Mesothelial cell of epicardium (in vitro differentiated cells): ENCODE measurements at places on chromosomes 5 and 9. TPM values are rescaled to one million over a fixed set of nuclear protein-coding genes. Genes with fewer than 3 reads are reported as not detected.

The GLRA1 gene
- total RNA-seq: not detected in 3 replicates

The SH3TC2 gene
- 5.2 to 6.8 TPM (median 5.6 TPM) in 3 replicates for total RNA-seq

The PCDHB3 gene
- 19.2 to 21.6 TPM (median 19.8 TPM) in 3 replicates for total RNA-seq

The TMEM215 gene
- total RNA-seq: 0.07 TPM in 1 of 3 replicates, not detected in the others

The STPG3 gene
- 0.18 to 0.29 TPM in 2 of 3 replicates, not detected in the other for total RNA-seq

DNA sequence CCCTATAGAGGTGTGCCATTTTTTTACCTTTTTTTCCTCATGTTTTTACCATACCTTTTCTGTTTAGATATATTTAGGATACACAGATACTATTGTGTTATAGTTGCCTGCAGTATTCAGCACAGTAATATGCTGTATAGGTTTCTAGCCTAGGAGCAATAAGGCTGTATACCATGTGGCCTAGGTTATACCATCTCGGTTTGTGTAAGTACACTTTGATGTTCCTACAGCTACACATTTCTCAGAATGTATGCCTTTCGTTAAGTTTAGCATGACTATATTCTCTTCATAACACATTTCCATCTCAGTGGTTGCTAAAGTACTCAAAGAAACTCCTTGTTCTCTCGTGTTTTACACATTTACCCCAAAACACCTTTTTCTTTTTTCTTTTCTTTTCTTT, 23.0 kb downstream of the UBE2D2 start:
- no peak overlapping the region for H3K4me3 ChIP-seq
- no peaks in the 10 kb centered on the region for H3K27me3 ChIP-seq
- H3K36me3 ChIP-seq: peaks cover 20% of the 10 kb centered on the region
- no peak overlapping the region for H3K27ac ChIP-seq

- H3K4me1 ChIP-seq: peaks cover 5% of the 10 kb centered on the region
- no peaks in the 10 kb centered on the region for H3K27me3 ChIP-seq
- H3K27ac ChIP-seq: no peak overlapping the region
- DNase-seq: no peak
These were observed 400.7 kb downstream of the ADGRV1 start for GRCh38 chr5:90959262-90959661.

GRCh38 chr5:123809594-123810221, 297.7 kb downstream of the CSNK1G3 start:
- H3K27ac ChIP-seq: peak overlapping the region; percentile 36
- H3K36me3 ChIP-seq: no peaks in the 10 kb centered on the region
- H3K4me1 ChIP-seq: peaks cover 67% of the 10 kb centered on the region
- DNase-seq: no peak
- H3K27me3 ChIP-seq: no peaks in the 10 kb centered on the region

DNA sequence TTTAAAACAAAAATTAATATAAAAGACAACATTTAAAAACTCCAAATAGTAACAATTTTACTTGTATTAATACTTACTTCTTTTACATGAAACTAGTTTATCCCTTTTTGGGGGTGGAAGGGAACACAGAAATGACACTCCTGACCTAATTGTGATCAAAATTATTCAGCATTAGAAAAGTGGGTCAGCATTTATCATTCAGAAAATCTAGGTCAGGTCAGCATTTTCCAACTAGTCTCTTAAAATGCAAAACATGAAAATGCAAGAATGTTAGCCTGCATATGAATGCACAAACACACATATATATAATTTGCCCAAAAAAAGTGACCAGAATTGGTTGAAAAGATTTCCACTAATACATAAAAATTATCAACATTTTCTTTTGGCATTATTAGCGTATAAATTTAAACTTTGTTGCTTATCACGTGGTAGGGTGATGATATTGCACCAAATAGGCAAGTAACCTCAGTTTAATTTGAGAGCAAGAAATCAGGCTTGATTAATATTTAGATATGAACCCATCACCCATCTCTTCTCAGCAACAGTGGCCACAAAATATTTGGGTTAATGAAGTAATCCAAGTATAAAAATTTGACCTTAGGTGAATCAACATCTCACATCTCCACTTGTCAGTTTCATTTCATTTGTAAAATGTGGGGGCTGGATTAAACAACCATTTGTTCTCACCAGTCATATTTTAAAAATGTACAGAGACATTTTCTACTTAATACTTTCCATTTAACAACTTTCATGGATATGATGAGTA, 5.7 kb downstream of the TMEM167A start:
- H3K27me3 ChIP-seq: no peaks in the 10 kb centered on the region
- H3K27ac ChIP-seq: peak overlapping the region; percentile 44
- H3K4me3 ChIP-seq: no peak overlapping the region
- H3K36me3 ChIP-seq: peaks cover 18% of the 10 kb centered on the region
- DNase-seq: no peak
- H3K4me1 ChIP-seq: peaks cover 59% of the 10 kb centered on the region

DNA sequence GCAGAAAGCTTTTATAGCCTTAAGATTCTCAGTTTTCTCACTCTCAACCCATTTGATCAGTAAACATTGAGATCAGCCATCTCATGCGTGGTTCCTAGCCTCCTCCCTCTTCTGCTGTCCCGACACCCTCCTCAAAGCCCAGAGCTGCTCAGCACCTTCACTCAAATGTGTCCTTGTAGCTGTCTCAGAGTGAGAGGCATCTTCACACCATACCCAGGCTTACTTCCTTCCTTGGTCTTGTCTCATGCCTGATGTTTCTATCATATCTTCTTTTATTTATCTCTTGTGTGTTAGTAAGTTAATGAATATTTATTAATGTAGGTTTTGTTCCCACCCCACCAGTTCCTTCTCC, 72.4 kb upstream of the SNX2 start:
- H3K27ac ChIP-seq: no peak overlapping the region
- H3K4me1 ChIP-seq: peaks cover 47% of the 10 kb centered on the region
- H3K36me3 ChIP-seq: no peaks in the 10 kb centered on the region
- H3K27me3 ChIP-seq: no peaks in the 10 kb centered on the region
- no peak for DNase-seq

DNA sequence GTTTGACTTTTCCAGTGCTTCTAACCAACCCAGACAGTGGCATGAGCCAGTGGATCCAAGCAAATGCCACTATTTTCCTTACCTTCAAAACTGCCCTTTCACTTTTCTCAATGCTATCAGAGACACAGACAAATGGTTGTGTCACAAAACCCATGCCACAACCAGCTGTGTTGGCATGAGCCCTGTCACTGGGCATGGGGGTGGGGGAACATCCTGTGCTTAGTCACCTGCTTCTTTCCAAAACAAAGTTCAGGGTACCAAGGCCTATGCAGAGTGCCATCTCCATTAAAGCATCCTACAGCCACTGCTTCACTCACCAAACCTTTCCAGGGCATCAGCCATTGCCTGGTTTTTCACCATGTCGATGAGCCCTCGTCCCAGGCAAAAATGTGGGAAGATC, 30.1 kb downstream of the NIPSNAP3B start:
- peaks cover 54% of the 10 kb centered on the region for H3K36me3 ChIP-seq
- H3K27ac ChIP-seq: no peak overlapping the region
- H3K4me3 ChIP-seq: no peak overlapping the region
- no peaks in the 10 kb centered on the region for H3K27me3 ChIP-seq
